ENCODE measurements at places on chromosomes 2 and 18.

- DNase-seq, result no peak
These were observed 114.5 kb downstream of the TMEM18 start for GRCh38 chr2:562391-563364.

DNA sequence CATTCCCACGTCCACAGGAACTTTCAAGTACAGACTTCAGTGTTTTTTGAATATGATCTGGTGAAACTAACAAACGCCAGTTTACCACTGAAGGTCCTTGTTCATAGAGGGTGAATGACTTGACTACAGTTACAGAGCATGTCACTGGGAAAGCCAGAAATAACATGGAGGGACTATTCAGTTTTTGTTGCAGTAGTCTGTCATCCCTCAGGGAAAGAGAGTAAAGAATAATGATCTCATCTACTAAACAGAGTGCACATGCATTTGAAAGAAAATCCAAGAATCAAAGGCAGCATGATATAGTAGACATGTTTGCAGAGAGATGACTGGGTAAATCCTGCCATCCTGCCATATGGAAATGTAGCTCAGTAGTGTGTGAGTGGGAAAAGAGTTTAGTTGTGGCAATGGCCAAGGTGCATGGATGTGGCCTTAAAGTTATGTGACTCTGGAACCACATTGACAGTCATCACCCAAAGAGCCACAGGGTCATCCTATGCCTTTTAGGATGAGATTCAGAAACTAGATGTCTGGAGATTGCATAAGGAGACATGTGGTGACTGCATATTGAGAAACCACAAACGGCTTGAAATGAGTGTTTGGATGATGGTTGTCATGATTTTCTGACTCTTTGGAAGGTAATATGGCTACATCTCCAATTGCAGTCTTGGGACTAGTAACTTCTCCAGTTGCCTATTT is 125.3 kb upstream of the ZEB2 start:
- no peak for DNase-seq

DNA sequence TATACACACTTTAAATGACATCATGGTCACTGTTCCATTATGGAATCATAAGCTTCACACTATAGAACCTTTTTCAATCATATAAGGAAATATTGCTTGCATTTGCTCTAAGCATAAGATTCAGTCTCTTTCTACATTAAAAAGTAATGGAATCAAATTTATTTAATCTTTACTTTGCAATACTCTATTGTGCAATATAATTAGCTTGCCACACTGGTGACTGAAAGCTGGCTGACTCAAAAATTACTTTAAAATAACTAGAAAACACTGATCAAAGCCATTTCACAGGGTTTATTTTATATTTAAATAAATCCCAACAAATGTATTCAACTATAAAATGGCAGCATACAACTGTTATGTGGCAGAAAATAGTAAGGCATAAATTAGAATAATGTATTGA is 13.2 kb upstream of the ORC2 start:
- DNase-seq, result no peak

DNA sequence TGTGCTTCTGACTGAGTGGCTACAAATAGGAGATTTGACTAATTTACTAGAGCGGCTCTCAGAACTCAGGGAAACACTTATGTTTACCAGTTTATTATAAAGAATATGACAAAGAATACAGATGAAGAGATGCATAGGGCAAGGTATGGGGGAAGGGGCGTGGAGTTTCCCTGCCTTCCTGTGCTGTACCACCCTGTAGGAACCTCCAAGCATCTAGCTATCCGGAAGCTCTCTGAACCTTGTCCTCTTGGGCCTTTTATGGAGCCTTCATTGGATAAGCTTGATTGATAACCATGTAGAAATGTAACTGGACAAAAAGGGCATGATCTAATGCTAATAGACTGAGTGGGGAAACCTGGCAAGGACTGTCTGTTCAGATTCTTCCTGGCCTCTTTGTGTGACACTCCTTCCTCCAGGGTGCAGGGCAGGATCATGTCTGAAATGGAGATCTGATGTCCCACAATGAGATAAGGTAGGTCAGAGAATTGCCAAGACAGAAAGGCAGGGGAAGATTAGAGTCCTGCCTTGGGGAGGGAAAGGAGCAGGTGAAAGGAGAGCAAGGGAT is 101.8 kb upstream of the NPAS2 start:
- no peak for DNase-seq

GRCh38 chr2:191634791-191635190 is 43.1 kb upstream of the NABP1 start:
- DNase-seq, result no peak

DNA sequence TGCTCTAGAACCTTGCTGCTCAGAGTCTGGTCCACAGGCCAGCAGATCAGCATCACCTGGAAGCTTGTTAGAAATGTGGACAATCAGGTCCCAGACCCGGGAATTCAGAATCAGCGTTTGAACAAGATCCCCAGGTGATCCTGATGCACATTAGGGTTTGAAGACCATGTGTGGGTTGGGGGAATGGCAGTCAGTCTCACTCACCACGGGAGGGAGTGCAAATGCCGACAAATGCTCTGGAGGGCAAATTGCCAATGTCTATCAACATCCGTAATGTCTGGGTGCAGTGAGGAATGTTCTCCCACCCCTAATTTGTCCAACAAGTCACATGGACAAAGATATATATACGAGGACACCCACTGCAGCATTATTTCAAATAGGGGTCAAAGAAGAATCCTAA is 34.5 kb downstream of the INPP5D start:
- no peak for DNase-seq

All from iPS-NIHi11 (cell line).